ENCODE measurements at places on chromosomes 1 and 21.

- DNase-seq, result peak; percentile 83
These were observed 92.6 kb upstream of the NGF start for GRCh38 chr1:115430441-115431158.

DNA sequence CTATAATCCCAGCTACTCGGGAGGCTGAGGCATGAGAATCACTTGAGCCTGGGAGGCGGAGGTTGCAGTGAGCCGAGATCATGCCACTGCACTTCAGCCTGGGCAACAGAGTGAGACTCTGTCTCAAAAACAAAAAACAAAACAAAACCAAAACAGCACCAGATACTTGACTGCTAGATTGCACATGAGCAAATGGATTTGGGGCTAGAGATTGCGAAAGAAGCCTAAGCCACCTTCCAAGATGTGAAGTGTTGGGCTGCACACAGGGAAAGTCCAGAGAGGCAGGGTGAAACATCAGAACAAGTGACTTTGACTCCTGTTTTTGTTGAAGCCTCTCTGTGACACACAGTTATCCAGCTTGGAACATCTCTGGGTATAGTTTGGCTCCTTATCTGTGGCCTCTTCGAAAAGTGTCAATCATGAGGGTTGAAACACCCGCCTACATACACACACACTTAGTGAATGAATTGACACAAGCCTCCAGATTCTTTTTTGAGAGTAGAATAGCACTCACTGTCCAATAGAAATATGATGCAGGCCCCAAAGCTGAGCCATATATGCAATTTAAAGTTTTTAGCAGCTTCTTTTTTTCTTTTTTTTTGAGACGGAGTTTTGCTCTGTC is 34.2 kb upstream of the GPR137B start:
- DNase-seq, result peak; percentile 41

DNA sequence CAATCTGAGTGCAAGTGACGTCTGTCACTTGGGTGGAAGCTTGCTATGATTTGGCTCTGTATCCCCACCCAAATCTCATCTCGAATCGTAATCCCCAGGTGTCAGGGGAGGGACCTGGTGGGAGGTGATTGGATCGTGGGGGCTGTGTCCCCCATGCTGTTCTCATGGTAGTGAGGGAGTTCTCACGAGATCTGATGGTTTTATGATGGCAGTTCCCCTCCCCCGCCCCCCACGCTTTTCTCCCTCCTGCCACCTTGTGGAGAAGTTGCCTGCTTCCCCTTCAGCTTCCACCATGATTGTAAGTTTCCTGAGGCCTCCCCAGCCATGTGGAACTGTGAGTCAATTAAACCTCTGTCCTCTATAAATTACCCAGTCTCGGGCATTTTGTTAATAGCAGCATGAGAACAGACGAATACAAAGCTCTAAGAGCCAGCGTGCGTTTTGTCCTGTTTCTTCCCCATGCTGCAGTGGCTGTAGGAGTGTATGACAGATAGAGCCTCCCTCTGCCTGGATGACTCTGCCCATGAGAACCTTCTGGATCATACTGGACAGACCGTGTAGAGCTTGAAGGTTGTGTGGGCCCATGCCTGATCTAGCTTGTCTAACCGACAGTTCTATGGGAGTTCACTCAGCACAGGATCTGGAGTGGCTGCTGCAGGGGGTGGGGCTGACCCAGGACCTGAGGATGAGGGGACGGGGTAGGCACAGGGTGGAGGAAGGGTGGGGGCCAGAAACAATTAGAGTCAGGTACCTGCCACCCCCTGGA is 139.7 kb upstream of the ERRFI1 start:
- no peak for DNase-seq

DNA sequence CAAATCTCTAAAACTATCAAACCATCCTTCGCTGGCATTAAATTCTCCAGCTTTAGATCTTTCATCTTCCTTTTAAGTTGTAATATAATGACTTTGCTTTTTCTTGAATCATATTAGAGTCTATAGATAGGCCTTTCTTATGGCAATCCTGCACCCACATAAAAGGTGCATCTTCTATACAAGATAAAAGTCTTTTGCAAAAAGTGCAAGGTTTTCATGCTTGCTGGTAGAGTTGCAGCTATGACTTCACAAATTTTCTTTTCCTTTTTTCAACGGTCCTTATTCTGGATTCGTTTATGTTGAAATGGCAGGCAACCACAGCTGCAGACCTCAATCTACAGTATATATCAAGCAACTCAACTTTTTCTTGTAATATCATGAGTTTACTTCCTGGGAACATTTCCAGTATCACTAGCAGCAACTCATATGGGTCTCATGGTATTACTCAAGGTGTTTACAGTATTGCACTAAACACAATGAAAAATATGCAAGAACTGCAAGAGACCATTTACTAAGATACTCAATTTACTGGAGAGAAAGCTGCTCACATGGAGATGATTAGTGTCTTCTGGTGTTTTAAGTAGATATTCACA is 22.1 kb downstream of the OMA1 start:
- DNase-seq, result peak; percentile 42

DNA sequence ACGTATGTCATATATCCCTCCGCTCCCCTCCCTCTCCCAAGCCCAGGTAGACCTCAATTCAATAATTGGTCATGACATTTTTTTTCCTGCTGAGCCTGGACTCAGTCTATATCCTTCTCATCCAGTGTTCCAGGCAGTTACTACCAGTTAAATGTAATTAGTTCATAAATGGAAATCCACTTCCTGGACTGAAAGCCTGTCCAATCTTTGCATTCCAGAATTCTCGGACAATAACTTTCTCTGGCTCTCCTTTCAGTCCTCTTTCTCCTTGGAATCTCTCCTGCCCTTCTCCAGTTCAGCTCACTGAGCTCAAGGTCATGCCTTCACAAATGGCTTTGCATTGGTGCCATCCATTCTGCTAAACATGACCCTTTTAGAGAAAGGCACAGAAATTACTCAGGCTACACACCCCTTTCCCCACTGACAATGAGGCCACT is 34.8 kb downstream of the VWA5B1 start:
- no peak for DNase-seq

GRCh38 chr1:212701910-212702309 is 2.3 kb upstream of the BATF3 start:
- no peak for DNase-seq

DNA sequence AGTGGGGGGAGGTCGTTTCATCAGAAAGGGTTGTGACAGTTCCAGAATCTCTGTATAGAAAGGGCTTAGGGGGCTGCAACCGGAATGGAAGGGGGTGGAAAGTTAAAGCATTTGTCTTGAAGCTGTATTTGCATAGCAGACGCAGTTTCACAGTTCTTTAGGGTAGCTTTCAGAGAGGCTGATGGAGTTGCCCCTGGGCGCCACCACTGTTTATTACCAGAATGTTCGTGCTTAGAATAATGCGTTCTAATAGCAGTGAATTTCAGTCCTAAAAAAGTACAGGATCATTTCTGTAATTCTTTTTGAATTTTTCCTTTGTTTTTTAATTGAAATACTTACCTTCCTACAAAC is 1.3 kb downstream of the EXO1 start:
- DNase-seq, result no peak

- peak; percentile 21 for DNase-seq
These were observed 7.0 kb upstream of the KCNJ15 start for GRCh38 chr21:38249696-38250278.

DNA sequence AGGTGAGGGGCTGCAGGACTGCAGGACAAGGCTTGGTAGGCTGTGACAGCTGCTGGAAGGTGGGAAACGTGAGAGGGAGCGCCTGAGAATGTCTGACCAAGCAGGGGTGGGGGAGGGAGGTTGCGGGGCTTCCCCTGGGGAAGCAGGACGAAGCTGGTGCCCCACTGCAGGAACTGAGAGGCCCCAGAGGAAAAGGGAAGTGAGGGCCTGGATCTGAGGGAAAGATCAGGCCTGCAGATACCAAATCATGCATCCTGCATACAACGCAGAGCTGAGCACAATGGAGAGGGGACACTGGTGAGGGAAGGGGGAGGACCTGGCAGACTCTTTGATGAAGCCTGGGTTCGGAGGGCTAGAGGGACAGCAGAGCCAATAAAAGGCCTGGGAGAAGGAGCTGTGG is 65.7 kb upstream of the BACE2 start:
- no peak for DNase-seq

DNA sequence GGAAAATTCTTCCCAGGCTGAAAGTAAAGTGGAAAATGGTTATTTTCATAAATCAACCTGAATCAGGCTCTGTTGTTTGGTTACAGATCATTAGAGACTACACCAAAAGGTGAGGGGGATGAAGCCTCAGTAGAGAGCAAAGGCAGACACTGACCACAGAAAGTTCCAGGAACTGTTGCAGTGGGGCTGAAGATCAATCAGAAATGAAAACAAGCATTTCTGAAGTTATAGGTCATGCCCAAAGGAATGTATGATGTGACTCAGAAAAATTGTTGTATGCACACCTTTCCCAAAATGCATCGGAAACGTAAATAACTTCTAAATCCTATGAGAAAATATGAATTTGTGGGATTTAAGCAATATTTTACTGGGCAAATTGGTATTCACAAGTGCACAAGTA is 63.3 kb downstream of the FYB2 start:
- DNase-seq, result no peak

GRCh38 chr21:44291078-44291935 is 5.6 kb downstream of the AIRE start:
- DNase-seq, result no peak

- peak; percentile 41 for DNase-seq
These were observed 77.4 kb downstream of the RERE start for GRCh38 chr1:8740034-8740449.

DNA sequence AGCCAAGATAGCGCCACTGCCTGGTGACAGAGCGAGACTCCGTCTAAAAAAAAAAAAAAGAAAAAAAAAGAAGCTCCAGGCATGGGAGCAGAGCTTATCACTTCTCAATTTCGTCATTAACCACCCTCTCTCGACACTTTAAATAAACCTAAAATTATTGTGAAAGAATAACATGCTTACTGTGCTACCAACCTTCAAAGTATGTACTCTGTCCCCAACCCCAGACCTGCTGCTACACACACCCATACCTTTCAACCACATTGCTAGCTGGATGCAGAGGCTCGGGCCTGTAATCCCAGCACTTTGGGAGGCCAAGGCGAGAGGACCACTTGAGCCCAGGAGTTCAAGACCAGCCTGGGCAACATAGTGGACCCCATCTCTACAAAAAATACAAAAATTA is 38.7 kb downstream of the GNPAT start:
- DNase-seq, result no peak

GRCh38 chr1:79679916-79680315 is 673.4 kb upstream of the ADGRL4 start:
- DNase-seq, result no peak

DNA sequence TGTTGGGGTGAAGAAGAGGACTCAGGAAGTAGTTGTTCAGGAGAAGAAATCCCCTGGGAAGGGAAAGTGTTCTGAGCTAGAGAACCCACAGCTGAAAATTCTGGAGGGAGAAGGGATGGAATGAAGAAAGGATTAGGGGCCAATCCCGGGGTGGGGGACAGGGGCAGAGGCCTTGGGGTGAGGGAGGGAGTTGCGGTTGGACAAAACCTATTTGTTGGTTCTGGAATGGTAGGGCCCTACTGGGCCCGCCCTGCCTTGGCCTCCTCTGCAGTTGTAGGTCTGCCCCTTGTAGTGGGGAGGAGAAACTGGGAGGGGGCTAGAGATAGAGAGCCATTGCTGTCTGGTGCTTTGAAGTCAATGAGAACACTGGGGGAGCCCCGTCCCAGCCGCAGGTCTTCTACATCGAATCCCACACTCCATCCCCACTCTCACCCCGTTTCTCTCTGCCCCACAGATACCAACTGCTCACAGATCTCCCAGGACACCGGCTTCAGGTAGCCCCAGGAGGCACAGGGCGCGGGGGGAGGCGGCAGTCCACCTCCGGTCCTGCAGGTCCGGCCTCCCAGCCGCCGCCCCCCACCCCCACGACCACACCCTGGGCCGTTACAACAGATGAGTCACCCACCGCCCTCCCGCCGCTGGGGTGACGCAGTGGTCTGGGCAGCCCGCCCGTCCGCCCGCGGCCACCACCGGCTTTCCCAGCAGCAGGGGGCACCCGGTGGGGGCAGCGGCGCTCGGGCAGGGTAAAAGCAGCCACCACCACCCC is 1.1 kb downstream of the TAGLN2 start:
- peak; percentile 94 for DNase-seq

- DNase-seq, result no peak
These were observed 466.4 kb downstream of the NPHP4 start for GRCh38 chr1:5525597-5526384.

- DNase-seq, result no peak
These were observed 15.2 kb downstream of the PRKAA2 start for GRCh38 chr1:56660293-56660692.

- DNase-seq, result no peak
These were observed 402.7 kb upstream of the BRINP3 start for GRCh38 chr1:190880352-190880751.

- DNase-seq, result no peak
These were observed 50.7 kb upstream of the ST6GALNAC3 start for GRCh38 chr1:76023669-76024435.

GRCh38 chr1:177915641-177916040 is 54.2 kb downstream of the SEC16B start:
- DNase-seq, result no peak

- no peak for DNase-seq
These were observed 70.3 kb upstream of the JAK1 start for GRCh38 chr1:65036570-65037051.

GRCh38 chr1:156073740-156074139 is 8.5 kb downstream of the MEX3A start:
- no peak for DNase-seq

GRCh38 chr1:230047114-230047865 is 19.7 kb upstream of the GALNT2 start:
- DNase-seq, result no peak

DNA sequence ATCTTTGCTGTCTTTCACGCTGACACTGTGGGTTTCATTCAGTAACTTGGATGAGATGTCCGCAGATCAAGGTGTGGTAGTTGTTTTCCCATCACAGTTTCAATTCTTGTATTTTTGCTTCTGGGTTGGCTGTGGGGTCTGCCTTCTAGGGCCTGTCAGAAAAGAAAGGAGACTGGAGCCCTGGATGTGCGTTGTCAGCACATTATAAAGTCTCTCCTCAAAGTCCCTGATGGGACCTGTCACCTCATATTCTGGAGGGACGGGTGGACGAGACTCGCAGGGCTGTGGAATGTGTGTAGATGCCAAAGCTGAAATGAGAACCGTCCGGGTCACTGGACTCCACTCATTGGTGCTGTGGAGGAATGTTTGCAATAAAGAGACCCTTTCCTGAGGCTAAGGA is 11.3 kb downstream of the IGSF5 start:
- no peak for DNase-seq

DNA sequence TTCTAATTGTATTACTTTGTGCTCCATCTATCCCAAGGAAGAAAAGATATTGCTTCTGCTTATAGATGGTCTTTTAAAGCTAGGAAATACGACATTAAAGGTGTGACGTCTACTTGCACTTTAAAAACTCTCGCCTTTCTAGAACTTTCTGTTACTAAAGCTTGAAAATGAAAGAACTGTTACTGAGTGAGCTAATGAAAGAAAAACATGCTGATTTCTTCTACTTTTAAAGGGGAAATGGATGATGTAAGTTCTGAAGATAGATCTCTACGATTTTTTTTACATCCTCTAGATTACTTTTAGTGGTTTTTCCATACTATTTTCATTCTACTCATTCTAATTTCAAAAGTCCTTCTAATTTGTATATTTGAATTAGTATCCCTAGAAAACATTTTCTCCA is 387.5 kb downstream of the USP25 start:
- peak; percentile 61 for DNase-seq

- no peak for DNase-seq
These were observed 261.2 kb downstream of the RGS7 start for GRCh38 chr1:241095847-241096246.

All from cardiac fibroblast (primary cell).